ENCODE measurements at places on chromosomes 7 and 10. TPM values are rescaled to one million over a fixed set of nuclear protein-coding genes. Genes with fewer than 3 reads are reported as not detected.

TYW1B gene
- 1.00 TPM for total RNA-seq

LRIT1 gene
- not detected for total RNA-seq

MEIG1 gene
- not detected for total RNA-seq

COBL gene
- total RNA-seq = 10.4 TPM

MSS51 gene
- 1.2 TPM for total RNA-seq

PNLIPRP3 gene
- total RNA-seq = 1.2 TPM

DNAJB6 gene
- 145 TPM for total RNA-seq

CCNJ gene
- total RNA-seq = 2.4 TPM

TMEM139 gene
- total RNA-seq = 0.44 TPM

MMD2 gene
- total RNA-seq = not detected

CDHR3 gene
- total RNA-seq = 1.00 TPM

OR2A42 gene
- not detected for total RNA-seq

IFIT5 gene
- 5.3 TPM for total RNA-seq

DMTF1 gene
- total RNA-seq = 26.3 TPM

SCART1 gene
- total RNA-seq = 0.56 TPM

ARHGAP22 gene
- total RNA-seq = 1.6 TPM

MRLN gene
- total RNA-seq = not detected

INMT gene
- total RNA-seq = 1.5 TPM

IKZF1 gene
- total RNA-seq = 2.1 TPM

CYP2C19 gene
- 1.4 TPM for total RNA-seq

PROSER2 gene
- 10.1 TPM for total RNA-seq

NRF1 gene
- total RNA-seq = 9.1 TPM

PRSS2 gene
- total RNA-seq = not detected

SFTPA1 gene
- 0.32 TPM for total RNA-seq

MARVELD1 gene
- 12.1 TPM for total RNA-seq

ITGB8 gene
- 16.3 TPM for total RNA-seq

IRF5 gene
- total RNA-seq = 15.7 TPM

CPN1 gene
- not detected for total RNA-seq

ATOH7 gene
- not detected for total RNA-seq

ZNF398 gene
- 9.3 TPM for total RNA-seq

JAKMIP3 gene
- 0.04 TPM for total RNA-seq

DENND11 gene
- 6.9 TPM for total RNA-seq

KEL gene
- 0.32 TPM for total RNA-seq

PRRT4 gene
- total RNA-seq = 1.3 TPM

Measured in esophagus mucosa (tissue), 1 donor.